ENCODE measurements at places on chromosomes 12 and 14.

GRCh38 chr12:46065412-46066166 lies 75.2 kb upstream of the SCAF11 start:
- no peaks in the 10 kb centered on the region for H3K4me1 ChIP-seq
- no peak overlapping the region for H3K27ac ChIP-seq
- H3K27me3 ChIP-seq, result no peaks in the 10 kb centered on the region
- H3K4me3 ChIP-seq, result no peak overlapping the region

- DNase-seq, result no peak
- H3K36me3 ChIP-seq, result no peaks in the 10 kb centered on the region
- no peaks in the 10 kb centered on the region for H3K27me3 ChIP-seq
- H3K4me1 ChIP-seq, result peaks cover 31% of the 10 kb centered on the region
These were observed 70.5 kb upstream of the ATP2B1 start for GRCh38 chr12:89779090-89779489.

DNA sequence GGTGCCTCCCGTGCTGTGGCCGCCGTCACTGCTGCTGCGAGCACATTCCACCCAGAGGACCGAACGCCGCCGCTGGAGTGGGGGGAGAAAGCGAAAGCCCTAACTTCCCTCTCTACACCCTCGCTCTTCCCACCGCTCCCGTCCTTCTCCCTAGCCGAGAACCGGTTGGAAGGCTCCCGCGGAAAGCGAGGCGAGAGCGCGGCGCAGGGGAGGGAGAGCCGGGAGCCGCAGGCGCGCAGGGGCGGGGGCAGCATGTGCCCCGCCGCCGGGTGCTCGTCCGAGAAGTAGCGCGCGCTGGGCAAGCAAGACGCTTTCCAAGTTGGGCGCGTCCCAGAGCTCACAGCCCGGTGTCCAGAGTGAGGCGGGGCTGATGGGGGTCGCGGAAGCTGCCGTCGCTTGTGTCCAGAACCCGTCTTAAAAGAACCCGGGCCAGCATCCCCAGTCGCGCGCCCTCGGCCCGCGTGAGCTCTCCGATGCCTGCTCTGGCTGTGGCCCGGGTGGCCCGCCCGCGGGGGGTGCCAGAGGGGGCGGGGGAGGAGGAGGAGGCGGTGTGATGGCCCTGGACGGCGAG lies at the start of gene TRHDE:
TRHDE (plus strand) TSS at position 280 of the 571 bp plus-strand sequence; CDS start at position 554, 274 bp downstream.
- no peaks in the 10 kb centered on the region for H3K36me3 ChIP-seq
- DNase-seq, result no peak
- H3K27ac ChIP-seq, result no peak within 1 kb of the TSS

GRCh38 chr14:101480022-101480746 lies 81.1 kb upstream of the DIO3 start:
- peak; percentile 28 for DNase-seq
- H3K4me1 ChIP-seq, result peaks cover 49% of the 10 kb centered on the region
- no peak overlapping the region for H3K4me3 ChIP-seq
- no peaks in the 10 kb centered on the region for H3K36me3 ChIP-seq
- peak overlapping the region; percentile 98 for H3K27ac ChIP-seq

- 0 out of 2 replicates have a peak, but pooled peaks cover 4% of the 10 kb centered on the region for H3K36me3 ChIP-seq
- no peak overlapping the region for H3K4me3 ChIP-seq
- no peaks in the 10 kb centered on the region for H3K4me1 ChIP-seq
- H3K27ac ChIP-seq, result no peak overlapping the region
- H3K27me3 ChIP-seq, result no peaks in the 10 kb centered on the region
- no peak for DNase-seq
These were observed 55.5 kb downstream of the PPM1A start for GRCh38 chr14:60304509-60304908.

DNA sequence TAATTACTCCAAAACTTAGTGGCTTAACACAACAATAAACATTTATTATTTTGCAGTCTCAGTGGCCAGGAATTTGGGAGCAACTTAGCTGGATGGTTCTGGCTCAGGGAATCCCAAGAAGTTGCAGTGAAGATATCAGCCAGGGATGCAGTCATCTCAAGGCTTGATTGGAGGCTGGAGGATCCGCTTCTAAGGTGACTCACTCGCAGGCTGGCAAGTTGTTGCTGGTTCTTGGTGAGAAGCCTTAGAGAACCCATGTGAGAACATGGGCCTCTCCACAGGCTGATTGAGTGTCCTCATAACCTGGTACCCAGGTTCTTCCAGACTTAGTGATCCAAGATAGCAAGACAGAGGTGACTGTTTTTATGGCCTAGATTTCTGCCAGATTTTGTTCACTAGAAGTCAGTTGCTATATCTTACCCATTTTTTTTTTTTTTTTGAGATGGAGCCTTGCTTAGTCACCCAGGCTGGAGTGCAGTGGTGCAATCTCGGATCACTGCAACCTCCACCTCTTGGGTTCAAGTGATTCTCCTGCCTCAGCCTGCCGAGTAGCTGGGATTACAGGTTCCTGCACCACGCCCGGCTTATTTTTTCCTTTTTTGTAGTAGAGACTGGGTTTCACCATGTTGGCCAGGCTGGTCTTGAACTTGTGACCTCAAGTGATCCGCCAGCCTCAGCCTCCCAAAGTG lies 32.5 kb downstream of the BRMS1L start:
- no peak overlapping the region for H3K4me3 ChIP-seq
- H3K36me3 ChIP-seq, result peaks cover 23% of the 10 kb centered on the region
- H3K27me3 ChIP-seq, result no peaks in the 10 kb centered on the region
- no peak overlapping the region for H3K27ac ChIP-seq
- DNase-seq, result no peak

DNA sequence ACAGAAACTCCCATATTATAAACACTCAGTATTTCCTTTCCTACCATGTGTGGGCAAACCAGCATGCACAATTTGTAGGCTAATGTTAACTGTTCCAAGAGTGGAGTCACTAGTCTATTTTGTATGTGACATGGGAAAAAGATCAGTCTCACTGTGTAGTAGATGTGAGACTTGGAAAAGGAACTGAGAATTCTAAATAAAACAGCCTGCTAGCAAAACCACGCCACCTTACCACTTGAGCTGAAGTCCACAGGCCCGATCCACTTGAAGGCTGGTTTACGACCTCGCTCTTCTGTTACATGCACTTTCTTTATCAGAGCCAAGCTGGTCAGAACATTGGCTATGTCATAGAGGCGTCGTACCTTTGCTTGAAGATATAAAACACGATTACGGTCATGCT lies 22.5 kb downstream of the E2F7 start:
- H3K4me1 ChIP-seq, result no peaks in the 10 kb centered on the region
- no peaks in the 10 kb centered on the region for H3K27me3 ChIP-seq
- no peak overlapping the region for H3K27ac ChIP-seq
- no peak for DNase-seq
- peaks cover 100% of the 10 kb centered on the region for H3K36me3 ChIP-seq

- no peak for DNase-seq
- no peaks in the 10 kb centered on the region for H3K36me3 ChIP-seq
- H3K4me1 ChIP-seq, result no peaks in the 10 kb centered on the region
- no peak overlapping the region for H3K27ac ChIP-seq
- no peaks in the 10 kb centered on the region for H3K27me3 ChIP-seq
These were observed 80.7 kb downstream of the GRIN2B start for GRCh38 chr12:13900718-13901117.

DNA sequence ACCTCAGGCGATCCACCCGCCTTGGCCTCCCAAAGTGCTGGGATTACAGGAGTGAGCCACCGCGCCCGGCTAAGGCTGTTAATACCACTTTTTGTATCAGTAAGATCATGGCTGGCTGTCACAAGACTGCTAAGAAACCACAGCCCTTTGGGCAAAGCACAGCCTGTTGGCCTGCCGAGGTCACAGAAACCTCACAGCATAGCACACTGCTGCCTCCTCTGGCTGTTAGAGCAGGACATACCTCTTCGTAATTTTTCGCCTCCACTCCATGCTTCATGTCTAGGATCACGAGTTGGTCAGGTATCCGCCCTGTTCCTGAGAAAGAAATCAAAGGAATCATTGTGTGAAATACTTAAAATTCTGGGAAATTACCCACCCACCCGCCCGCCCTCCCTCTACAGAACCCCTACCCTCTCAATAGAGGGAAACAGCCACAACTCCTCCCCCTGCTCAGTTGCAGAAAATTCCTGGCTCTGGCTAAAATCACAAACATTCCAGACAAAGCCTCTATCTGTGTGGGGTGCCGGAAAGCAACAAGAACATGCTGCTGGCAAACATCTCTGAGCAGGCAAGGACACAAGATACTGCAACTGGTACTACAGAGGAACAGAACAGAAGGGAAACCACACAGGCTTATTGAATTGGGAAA lies 20.7 kb upstream of the NEK9 start:
- H3K36me3 ChIP-seq, result peaks cover 94% of the 10 kb centered on the region
- H3K27ac ChIP-seq, result no peak overlapping the region
- peaks cover 8% of the 10 kb centered on the region for H3K4me1 ChIP-seq
- DNase-seq, result no peak
- H3K27me3 ChIP-seq, result no peaks in the 10 kb centered on the region

DNA sequence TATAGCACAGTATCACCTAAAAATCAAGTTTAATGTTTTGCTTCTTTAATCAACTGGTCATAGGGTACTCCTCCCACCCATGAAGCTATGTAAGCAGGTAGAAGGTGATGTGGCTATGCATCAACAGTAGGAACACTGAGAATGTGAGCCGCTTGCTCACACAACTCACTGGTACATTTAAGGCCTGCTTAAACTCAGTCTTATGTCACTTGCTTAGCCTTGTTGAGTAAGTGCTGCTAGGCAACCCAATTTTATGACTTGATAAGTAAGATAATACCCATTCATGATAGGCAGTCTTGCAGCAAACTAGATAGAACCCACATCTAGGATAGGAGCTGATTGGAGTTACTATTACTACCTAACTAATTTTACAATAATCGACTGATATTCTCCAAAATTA lies 70.0 kb upstream of the BMP4 start:
- no peaks in the 10 kb centered on the region for H3K36me3 ChIP-seq
- H3K4me3 ChIP-seq, result no peak overlapping the region
- no peak overlapping the region for H3K27ac ChIP-seq
- H3K4me1 ChIP-seq, result no peaks in the 10 kb centered on the region

Data from RWPE2 (cell line).